Neural crest cell (in vitro differentiated cells): ENCODE measurements at places on chromosomes 16 and 17.

GRCh38 chr17:62822080-62822904 is 14.2 kb upstream of the MARCHF10 start:
- no peak for DNase-seq

GRCh38 chr17:73192894-73193701 is at the start of gene COG1:
Gene COG1, plus strand, starts transcription at chr17:73193055. Its CDS starts 15 bp downstream, at chr17:73193070.
- DNase-seq: peak; percentile 69

- DNase-seq: no peak
Measured at GRCh38 chr17:73748508-73748907, 104.3 kb upstream of the SDK2 start.

GRCh38 chr17:64024781-64025731 is 4.6 kb upstream of the ICAM2 start:
- no peak for DNase-seq

DNA sequence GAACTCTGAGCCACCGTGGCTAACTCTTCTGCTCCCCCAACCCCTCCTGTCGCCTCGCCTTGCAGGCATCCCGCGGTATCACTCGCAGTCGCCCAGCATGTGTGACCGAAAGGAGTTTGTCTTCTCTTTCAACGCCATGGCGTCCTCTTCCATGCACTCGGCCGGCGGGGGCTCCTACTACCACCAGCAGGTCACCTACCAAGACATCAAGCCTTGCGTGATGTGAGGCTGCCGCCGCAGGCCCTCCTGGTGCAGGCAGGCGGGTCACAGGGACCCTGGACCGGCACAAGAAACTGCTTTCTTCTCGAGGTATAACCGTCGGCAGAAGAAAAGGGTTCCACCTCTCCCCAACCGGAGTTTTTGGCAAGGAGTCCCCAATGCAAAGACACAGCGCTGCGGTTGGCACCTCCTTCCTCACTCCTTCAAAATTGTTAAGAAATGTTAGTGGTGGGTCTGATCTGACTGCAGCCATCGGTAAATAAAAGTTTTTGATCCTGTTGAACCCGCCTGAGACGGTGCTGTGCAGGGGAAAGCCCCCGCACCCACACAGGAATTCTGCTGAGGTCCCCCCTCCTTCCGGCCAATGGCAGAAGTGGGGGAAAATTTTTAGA is 2.6 kb downstream of the FOXF1 start:
- DNase-seq: no peak

DNA sequence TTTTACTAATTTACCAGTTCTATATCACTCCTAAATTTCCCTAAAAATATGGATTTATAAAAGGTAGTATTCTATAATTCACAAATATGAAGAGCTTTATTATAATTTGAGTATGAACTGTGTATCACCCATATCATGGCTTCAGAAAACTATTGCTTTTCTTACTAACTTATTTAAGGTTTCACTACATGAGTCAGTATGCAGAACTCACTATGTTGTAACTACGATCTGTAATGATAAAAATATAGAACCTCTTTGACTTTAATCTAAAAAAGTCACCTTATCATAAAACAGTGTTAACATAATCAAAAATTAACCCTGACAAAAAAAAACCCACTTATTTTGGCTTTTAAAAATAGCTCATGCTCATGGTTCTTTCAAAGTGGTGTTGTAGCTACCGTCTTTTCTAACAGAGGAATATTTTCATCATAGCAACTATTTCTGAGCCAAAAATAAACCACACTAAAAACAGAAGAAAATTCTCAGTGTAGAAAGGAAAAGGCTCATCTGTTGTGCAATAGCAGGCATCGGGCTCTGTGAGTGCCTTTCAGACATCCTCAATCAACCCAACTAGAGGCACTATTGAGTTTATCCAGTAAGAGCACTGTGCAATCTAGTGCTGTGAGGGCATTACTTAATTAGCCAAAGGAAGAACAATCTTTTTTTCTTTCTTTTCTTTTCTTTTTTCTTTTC is 42.1 kb downstream of the ITGAM start:
- no peak for DNase-seq

GRCh38 chr16:50696575-50697420 is 3.4 kb downstream of the NOD2 start:
- DNase-seq: no peak

GRCh38 chr17:7043497-7044198 is at the start of gene SLC16A11:
Gene SLC16A11, minus strand, starts transcription at chr17:7044092. Its CDS starts 579 bp downstream, at chr17:7043513.
- no peak for DNase-seq

- no peak for DNase-seq
Measured at GRCh38 chr17:75295201-75296158, 6.2 kb upstream of the SLC25A19 start.

- DNase-seq: no peak
Measured at GRCh38 chr16:57062329-57062728, 30.1 kb upstream of the CPNE2 start.

GRCh38 chr17:13736916-13737315 is 135.2 kb upstream of the HS3ST3A1 start:
- DNase-seq: no peak
